Left renal pelvis (tissue), 4 donors: ENCODE measurements at places on chromosomes 5 and 9. TPM values are rescaled to one million over a fixed set of nuclear protein-coding genes. Genes with fewer than 3 reads are reported as not detected.

Gene CDK5RAP2
- 69.2 TPM for polyA plus RNA-seq

Gene KIF4B
- 0.27 TPM for polyA plus RNA-seq

Gene CFAP77
- polyA plus RNA-seq: 1.3 TPM

Gene PIP5KL1
- polyA plus RNA-seq: 0.85 TPM

Gene SVEP1
- polyA plus RNA-seq: 35.8 TPM

Gene PTGES
- 5.2 TPM for polyA plus RNA-seq

Gene PAEP
- not detected for polyA plus RNA-seq

Gene GABRA1
- polyA plus RNA-seq: not detected

Gene FST
- 33.5 TPM for polyA plus RNA-seq

Gene GABBR2
- polyA plus RNA-seq: 4.0 TPM

Gene PCDHAC2
- 0.96 TPM for polyA plus RNA-seq

Gene GAPT
- polyA plus RNA-seq: 1.3 TPM

Gene ZNF300
- polyA plus RNA-seq: 39.9 TPM

Gene NINJ1
- 37.3 TPM for polyA plus RNA-seq

Gene LEAP2
- polyA plus RNA-seq: 12.5 TPM

Gene LCP2
- polyA plus RNA-seq: 3.6 TPM

Gene PCDHB9
- 3.7 TPM for polyA plus RNA-seq

Gene ZNF608
- polyA plus RNA-seq: 71.0 TPM

Gene CDH10
- polyA plus RNA-seq: 13.5 TPM

Gene SLC46A2
- 0.47 TPM for polyA plus RNA-seq

Gene EQTN
- 0.40 TPM for polyA plus RNA-seq

Gene CXXC5
- polyA plus RNA-seq: 215 TPM

Gene GPR151
- polyA plus RNA-seq: not detected

Gene C5orf58
- polyA plus RNA-seq: 0.30 TPM

Gene TNFSF15
- polyA plus RNA-seq: 2.0 TPM

Gene PCDHB4
- 5.8 TPM for polyA plus RNA-seq

Gene PLAC8L1
- polyA plus RNA-seq: 0.66 TPM

Gene ANKRD18B
- 2.4 TPM for polyA plus RNA-seq

Gene SLC45A2
- 0.29 TPM for polyA plus RNA-seq

Gene CATSPER3
- polyA plus RNA-seq: 1.8 TPM

Gene SPATA6L
- 0.60 TPM for polyA plus RNA-seq

Gene PCDH1
- polyA plus RNA-seq: 23.9 TPM

Gene NPR2
- 33.1 TPM for polyA plus RNA-seq

Gene PCDHA9
- 0.12 TPM for polyA plus RNA-seq

Gene KCTD16
- 2.5 TPM for polyA plus RNA-seq

Gene TAF11L3
- polyA plus RNA-seq: not detected

Gene ANKRD20A1
- polyA plus RNA-seq: 0.86 TPM

Gene SLC34A1
- 3.4 TPM for polyA plus RNA-seq

Gene GNA14
- polyA plus RNA-seq: 6.4 TPM

Gene SLIT3
- polyA plus RNA-seq: 60.5 TPM

Gene CCDC107
- polyA plus RNA-seq: 21.2 TPM
